ENCODE measurements at places on chromosomes 1 and 21.

GRCh38 chr1:237045278-237046016 lies 3.5 kb downstream of the RYR2 start:
- DNase-seq: peak; percentile 19

- DNase-seq: no peak
Measured at GRCh38 chr1:205535096-205535495, 30.6 kb downstream of the CDK18 start.

- no peak for DNase-seq
Measured at GRCh38 chr1:3590951-3591865, 20.1 kb downstream of the MEGF6 start.

GRCh38 chr1:227891223-227891954 lies 56.3 kb downstream of the WNT9A start:
- DNase-seq: no peak

DNA sequence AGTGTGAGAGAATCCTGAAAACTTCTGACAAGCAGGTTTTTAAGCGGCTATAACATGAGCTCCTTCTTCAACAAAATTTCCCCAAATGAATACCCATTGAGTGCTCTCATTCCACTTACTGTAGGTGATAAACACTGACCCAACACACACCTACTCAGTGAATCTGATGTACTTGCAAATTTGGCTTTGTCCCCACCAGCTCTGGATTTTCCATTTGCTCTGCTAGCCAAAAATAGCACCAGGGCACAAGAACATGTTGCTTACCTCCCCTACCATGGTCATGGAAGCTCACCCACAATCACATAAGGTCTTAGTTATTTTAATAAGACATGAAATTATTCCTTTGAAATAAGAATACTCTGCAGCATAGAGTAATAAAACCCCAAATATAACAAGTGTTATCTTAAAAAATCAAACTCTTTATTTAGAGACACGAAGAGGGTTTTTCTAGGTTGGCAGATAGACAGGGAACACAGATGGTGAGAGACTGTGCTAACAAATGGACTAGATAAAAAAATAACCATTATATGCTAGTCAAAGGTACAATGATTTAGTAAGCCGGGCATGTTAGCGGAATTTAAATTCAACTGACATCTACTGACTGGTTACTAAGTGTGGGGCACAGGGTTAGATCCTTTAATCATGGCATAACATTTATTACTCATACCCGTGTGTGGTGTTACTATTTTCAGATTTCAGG lies 291.9 kb downstream of the KCNH1 start:
- peak; percentile 73 for DNase-seq

DNA sequence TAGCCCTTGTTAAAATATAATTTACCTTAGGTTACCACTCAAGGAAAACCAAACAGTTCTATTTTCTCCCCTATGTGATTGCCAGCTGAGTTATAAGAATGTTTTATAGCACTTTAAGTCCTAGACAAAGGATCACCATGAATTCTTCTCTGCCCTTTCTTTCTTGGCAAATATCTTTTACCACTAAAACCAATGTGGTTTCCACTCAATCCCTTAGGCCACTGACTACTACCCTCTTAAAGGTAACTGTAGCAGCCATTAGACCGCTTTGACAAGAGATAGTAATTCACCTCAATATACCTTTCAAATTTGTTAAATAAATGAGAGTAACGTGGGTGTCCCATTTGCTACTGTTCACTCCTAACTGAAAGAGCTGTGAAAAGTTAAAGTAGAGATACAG lies 307.9 kb upstream of the PRMT6 start:
- no peak for DNase-seq
